ENCODE measurements at places on chromosomes 11 and 22.

DNA sequence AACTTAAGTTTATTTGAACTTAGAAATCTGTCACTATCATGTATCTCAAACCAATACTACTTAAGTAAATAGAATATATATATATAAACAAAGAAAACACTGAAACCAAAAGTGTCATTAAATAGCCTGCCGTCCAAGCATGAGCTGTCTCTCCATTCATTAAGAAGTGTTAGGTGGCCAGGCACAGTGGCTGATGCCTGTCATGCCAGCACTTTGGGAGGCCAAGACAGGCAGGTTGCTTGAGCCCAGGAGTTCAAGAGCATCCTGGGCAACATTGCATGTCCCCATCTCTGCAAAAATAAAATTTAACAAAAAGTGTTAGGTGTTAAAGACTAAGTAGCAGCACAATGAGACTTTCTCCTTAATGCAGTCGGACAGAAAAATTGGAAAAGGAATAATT lies 14.0 kb downstream of the CD6 start:
- DNase-seq: no peak

- no peak for DNase-seq
Measured at GRCh38 chr11:36583667-36584066, 10.6 kb upstream of the IFTAP start.

DNA sequence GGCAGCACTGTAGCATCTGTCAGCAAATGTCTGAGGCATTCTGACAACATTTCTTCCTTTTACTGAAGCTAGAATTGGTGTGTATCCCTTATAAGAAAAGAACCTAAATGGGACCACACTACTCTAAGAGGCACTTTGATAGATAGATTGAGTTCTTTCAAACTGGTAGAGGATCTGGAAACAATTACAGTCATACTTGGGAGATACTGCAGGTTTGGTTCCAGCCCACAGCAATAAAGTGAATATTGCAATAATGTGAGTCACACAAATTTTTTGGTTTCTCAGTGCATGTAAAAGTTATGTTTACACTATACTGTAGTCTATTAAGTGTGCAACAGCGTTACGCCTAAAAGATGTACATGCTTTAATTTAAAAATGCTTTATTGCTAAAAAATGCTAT lies 96.9 kb downstream of the SBF2 start:
- DNase-seq: no peak

- DNase-seq: no peak
Measured at GRCh38 chr11:16827139-16827538, 88.7 kb downstream of the C11orf58 start.

DNA sequence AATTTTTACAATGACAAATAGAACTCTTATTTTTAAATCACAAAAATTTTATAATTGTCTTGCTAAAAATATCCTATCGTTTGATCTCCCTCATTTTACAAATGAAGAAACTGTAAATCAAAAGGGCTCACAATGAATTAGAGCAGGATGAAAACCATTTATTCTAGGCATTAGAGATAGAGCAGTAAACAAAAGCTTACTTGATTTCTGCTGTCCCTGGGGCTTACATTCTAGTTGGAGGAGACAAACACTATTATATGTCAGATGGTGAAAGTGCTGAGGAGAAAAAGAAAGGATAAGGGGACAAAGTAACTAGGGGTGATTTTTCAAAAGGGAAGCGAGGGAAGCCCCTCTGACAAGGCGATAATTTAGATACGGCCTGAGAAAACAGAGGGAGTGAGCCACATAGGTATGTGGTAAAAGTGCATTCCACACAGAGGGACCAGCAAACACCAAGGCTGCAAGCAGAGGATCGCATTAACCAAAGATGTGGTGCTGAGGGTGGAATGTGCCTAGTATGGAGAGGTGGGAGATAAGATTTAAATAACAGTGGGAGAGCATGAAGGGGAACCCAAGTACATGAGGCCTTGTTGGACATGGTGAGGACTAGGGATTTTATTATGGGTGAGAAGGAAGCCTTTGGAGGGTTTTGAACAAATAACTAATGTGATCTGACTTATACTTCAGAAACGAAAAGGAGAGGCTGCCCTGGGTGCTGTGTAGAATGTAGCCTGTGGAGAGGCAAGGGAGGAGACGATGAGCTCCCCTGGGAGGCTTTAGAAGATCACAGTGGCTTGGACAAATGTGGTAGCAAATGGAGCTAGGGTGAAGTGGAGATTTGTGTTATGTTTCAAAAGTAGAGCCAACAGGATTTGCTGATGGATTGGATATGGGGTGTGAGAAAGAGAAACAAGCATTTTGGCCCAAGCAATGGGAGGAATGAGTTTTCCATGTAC lies 62.1 kb downstream of the PDHX start:
- DNase-seq: no peak

DNA sequence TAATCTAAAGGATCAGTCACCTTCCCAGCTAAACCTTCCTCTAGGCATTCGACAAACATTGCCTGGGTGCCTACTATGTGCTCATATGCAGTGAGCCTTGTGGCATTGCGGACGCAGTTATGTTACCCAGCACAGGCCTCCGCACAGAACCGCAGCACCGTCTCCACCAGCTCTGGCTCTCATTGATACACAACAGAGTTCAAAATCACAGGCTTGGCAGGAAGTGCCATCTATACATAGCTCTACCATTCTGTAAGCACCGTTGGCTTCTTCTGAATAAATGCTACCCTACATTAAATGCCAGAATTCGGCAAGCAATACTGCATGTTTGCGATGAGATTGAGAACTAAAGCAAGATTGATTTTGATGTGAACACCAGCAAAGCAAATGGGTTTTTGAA lies 31.0 kb downstream of the DSCAML1 start:
- no peak for DNase-seq

DNA sequence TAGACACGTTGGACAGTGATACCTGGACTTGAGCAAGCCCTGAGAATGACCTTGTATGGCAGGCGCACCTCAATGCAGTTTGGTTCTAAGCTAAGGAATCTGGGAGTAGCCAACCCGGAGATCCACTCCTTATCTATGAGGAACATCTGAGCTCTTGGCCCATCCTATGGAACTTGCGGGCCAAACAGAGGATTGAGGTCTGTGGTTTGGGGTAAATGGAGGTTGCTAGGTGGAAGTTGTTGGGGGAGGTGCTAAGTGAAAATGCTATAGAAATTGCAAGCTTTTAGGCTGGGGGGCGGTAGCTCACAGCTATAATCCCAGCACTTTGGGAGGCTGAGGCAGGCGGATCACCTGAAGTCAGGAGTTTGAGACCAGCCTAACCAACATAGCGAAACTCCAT lies 8.9 kb downstream of the GDPD5 start:
- no peak for DNase-seq

DNA sequence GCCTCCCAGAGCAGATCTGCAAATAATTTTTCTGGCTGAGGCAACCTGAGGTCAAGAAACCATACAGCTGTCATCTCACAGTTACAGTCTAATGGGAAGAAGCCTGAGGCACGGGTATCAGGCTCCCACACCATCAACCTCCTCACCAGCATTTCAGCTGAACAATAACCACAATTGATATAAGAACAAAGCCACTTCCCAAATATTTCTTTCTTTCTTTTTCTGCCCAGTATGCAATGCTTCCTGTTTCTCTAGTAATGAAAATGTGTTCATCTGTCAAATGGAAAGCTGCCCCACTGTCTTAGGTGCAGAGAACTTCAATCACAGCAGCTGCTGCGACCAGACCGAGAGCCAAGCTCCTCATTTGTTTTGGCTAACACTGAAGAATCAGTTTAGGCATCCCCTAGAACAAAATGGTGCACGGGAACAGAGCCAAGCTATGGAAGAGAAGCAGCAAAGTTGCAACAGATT lies 108.4 kb downstream of the BLID start:
- DNase-seq: no peak
